Mesothelial cell of epicardium (in vitro differentiated cells): ENCODE measurements at places on chromosomes 1 and 21. TPM values are rescaled to one million over a fixed set of nuclear protein-coding genes. Genes with fewer than 3 reads are reported as not detected.

GRCh38 chr1:173715538-173715844 lies 710 bp downstream of the KLHL20 start:
- no peak for DNase-seq

The NLRP3 gene
- total RNA-seq = 0.13 to 0.34 TPM (median 0.22 TPM) in 3 replicates

DNA sequence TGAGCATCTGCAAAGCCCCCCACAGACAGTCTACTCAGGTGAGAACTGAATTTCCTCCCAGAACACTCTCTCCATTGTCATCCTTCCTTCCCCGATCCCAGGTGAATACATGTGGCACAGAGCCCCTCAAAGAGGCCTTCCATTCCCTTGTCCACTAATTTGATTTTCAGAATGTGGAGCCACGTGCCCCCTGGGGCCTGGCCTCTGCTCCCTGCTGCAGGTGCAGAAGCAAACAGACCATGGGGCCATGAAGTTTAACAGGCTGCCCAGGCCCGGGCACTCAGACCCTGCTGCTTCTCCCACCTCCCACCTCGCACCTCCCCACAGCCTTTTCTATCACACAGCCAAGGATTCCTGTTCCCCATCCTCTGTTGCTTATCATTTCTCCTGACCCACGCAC lies 243.8 kb upstream of the RAB4A start:
- DNase-seq = no peak

- DNase-seq = no peak
Measured at GRCh38 chr21:14880922-14881321, 183.9 kb downstream of the NRIP1 start.

The MROH7 gene
- 4.0 to 4.3 TPM (median 4.2 TPM) in 3 replicates for total RNA-seq

- DNase-seq = peak; percentile 61
Measured at GRCh38 chr1:17826165-17826488, 71.0 kb downstream of the ACTL8 start.

DNA sequence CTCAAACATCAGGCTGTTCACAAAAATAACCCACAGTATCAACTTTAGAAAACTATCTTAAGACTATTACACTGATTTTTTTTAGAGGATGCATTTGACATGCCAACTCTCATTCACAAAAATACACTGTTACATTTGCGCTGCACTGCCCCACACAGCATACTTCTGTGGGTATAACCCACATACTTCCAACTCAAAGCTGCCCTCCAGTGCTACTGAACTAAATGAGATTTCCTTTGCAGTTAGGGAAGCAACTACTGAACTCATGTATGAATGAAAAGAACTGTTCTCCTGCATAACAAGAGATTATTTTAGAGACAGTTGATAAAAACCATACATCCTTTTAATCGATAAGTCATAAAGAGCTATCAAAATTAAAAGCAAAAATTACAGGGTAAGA lies 25.8 kb upstream of the GADD45A start:
- no peak for DNase-seq

DNA sequence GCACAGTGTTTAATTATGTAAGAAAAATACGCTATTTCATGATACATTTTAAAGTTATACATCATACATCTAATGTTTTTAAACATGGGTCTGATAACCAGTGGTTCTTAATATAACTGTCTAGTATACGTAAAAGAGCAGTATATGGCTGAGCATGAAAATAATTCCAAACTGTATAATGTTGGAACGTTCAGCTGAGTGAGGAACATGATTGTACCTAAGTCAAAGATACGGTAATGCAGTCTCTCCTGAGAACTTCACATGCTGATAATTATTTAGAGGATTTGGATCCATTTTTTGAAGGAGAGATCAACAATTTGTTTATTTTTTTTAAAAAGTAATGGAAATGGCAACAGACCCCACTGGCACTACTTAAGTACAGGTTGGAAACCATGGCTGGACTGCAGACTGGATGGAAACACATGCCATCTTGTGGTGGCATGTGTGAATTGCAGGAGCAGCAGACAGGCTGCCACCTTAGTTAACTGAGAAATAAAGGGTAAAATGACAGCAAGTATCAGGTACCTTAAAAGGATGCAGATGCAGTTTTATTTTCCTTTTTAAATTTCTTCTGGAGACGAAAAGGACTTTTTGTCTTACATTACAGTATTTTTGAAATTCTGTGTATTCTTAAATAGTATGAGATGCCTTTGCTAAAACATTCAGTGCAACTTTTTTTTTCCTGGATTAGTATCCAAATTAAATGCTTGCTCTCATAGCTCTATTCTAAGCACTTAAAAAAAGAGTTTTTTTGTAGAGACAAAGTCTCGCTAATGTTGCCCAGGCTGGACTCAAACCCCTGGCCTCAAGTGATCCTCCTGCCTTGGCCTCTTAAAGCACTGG lies 73.8 kb downstream of the MTR start:
- DNase-seq = no peak

The ADGRB2 gene
- 21.5 to 24.0 TPM (median 21.9 TPM) in 3 replicates for total RNA-seq

The TMEM125 gene
- total RNA-seq = 7.6 to 9.2 TPM (median 7.7 TPM) in 3 replicates

GRCh38 chr1:36919491-36920145 lies 114.7 kb downstream of the GRIK3 start:
- no peak for DNase-seq

The MANEAL gene
- 1.4 to 1.8 TPM (median 1.8 TPM) in 3 replicates for total RNA-seq

The SYCP1 gene
- not detected in 3 replicates for total RNA-seq

DNA sequence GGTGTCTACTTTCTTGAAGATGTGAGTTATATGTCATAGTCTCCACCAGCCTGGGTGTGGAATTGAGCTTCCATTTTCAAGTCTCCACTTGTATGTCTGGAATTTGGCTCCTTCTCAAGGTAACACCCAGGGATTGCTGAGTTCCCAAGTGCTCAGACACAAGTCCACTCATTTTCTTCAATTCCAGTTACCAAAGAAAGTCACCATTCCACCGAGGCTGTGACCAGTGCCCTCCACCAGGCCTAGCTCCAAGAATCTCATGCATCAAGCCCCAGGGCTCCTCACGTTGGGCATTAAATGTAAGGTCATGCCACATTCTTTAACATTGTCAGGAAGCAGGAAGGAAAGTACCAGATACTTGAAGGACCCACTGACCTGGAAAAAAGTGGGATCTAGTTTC lies 2.4 kb upstream of the RAB4A start:
- DNase-seq = no peak

- DNase-seq = no peak
Measured at GRCh38 chr1:94952539-94952938, 25.6 kb upstream of the CNN3 start.

The LCE1A gene
- total RNA-seq = not detected in 3 replicates

The CFAP74 gene
- total RNA-seq = 0.16 to 0.42 TPM (median 0.18 TPM) in 3 replicates
